Endodermal cell (in vitro differentiated cells): ENCODE measurements at places on chromosomes 4 and X. TPM values are rescaled to one million over a fixed set of nuclear protein-coding genes. Genes with fewer than 3 reads are reported as not detected.

DNA sequence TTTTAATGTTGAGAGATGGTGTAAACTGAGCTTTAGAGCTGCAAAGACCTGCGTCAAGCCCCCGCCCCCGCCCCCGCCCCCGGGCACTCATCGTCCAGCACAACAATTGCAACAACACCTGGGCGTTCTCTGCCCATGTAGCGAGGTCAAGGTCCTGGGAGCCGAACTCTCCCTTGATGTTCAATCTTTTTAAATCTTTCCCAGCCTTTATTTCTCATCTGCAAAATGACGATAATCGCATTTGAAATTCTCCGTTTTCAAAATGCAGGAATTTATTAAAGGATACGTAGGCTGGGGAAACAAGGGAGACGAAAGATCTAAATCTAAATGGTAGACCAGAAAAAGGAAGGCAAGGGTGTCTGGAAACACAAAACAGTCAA, 648 bp upstream of the MSMO1 start:
- DNase-seq = peak; percentile 79

- DNase-seq = no peak
Observed at GRCh38 chr4:150072471-150072870, 5.8 kb upstream of the DCLK2 start.

DNA sequence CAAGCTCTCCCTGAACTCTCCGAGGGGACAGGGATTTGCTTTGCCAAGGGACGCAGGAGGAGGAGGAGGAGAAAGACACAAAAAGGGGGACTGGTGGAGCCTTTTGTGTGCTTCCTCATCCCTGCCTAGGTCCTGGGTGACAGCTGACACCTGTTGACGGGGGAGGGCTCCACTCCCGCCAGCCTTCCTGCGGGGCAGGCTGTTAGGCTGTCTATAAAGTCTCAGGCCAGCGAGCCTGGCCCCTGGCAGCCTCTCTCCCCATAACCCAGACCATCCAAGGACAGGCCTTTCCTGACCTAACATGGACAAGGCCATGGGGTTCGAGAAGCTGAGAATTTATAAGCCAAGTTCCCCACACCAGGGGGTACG, 832 bp upstream of the EVC2 start:
- no peak for DNase-seq

- peak; percentile 61 for DNase-seq
Observed at GRCh38 chrX:666762-667720, 36.5 kb downstream of the SHOX start.

DNA sequence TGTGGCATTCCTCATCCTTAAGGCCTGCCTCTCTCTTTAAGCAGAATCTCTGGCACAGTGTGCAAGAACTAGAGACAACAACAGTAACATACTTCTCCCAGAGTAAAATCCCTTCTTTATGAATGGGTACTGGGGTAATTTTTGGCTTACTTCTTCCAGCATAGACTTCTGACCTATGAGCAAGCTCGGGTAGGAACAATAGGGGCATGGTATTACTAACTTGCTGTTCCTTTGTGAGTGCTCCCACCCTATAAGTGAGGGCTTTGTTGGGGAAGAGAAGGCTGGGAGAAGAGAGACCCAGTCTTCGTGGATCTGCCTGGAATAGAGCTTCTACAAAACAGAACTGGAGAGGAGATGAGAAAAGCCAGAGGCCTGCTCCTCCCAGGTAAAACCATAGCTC, 30.2 kb downstream of the CLDN2 start:
- DNase-seq = no peak

- DNase-seq = no peak
Observed at GRCh38 chr4:142824368-142824767, 21.7 kb downstream of the INPP4B start.

DNA sequence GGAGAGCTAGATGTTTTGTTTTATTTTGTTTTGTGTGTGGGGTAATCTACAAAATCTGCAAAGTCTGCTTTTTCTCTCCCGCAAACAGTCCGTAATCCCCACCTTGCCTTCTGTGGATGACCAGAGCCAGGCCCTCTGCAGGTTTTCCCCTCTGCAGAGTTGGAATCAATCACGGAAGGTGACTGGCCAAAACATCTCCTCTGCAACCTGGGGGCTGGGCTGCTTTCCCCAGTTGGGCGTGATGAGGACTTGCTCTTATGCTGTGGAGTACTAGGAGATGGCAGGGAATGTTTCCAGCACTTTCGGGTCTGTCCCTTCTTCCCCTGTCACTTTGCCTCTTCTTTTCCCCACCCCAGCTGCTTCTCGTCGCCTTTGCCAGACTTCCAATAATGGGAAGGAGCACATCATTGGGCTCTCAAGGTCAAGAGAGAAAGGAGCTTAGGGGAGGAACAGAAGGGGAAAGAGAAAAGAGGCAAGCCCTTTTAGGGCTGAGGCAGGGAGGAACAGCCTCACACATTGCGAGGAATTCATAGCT, 1.1 kb downstream of the TMEM35A start:
- DNase-seq = peak; percentile 51

DNA sequence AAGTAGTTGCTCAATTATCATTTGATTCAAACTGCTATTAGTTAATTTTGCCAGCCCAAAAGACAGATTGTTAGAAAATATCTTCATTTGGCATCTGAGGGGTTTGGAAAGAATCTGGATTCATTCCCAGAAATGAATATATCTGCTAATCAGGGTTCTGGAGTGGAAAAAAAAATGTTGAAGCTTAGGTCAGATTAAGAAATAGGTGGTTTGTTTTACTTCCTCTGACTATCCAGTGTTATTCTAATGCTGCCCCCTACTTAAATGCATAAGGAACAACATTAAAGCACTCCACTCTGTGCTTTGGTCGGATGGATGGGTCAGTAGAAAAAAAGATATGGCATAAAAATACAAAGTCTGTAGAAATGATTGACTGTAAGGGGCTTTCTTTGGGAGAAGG, 89.0 kb downstream of the LUZP4 start:
- no peak for DNase-seq

GRCh38 chr4:26319949-26320537, 771 bp upstream of the RBPJ start:
- DNase-seq = no peak

GRCh38 chr4:21856754-21857153, 91.8 kb downstream of the KCNIP4 start:
- no peak for DNase-seq

GRCh38 chr4:155974476-155974749, 20.7 kb upstream of the CTSO start:
- DNase-seq = no peak

DNA sequence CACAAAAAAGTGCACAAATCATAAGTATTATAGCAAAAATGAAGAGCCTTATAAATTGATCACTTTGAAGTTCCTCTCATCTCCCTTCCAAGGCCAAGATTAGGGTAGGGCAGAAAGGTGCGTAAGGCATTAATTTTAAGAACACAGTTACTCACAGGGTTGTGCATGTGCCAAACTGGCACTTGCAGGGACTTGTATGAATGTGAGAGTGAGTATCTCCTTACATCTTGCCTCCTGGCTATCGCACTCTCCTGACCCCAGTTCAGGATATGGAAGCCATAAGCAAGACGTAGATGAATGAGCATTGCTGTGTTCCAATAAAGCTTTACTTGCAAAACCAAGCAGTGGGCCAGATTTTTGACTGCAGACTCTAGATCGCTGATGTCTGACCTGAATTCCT, 510.1 kb upstream of the AADAT start:
- DNase-seq = no peak

DNA sequence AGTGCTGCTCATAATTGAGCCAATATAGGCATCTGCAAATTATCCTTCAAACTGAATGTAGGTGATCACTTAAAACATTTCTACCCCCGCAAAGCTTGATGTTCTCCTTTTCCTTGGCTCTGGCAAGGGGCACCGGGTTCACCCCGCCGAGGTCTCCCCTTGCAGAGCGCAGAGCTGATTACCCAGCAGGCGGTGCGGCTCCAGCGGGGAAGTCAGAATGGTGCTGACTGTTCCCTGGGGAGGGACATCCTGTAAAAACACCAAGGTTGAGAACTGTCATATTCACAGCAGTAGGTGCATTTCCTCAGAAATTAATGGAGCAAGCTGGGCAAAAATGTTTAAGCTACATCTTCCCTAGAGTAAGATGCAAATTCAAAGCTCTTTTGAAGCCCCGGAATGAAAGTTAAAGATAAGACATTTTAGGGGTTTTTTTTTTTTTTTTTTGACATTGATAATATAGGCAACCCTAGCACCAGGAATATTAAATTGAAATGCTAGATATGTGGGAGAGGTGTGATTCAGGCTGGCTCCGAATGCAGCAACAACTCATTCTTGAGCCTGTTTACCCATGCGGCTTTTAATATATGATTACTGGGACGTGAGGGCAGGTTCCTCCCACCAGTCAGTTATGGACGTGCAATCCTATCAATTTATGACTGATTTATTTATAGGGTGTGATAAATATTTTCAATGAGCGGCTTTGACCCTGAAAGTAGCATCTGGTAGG, 767.3 kb upstream of the TENM3 start:
- DNase-seq = peak; percentile 76

DNA sequence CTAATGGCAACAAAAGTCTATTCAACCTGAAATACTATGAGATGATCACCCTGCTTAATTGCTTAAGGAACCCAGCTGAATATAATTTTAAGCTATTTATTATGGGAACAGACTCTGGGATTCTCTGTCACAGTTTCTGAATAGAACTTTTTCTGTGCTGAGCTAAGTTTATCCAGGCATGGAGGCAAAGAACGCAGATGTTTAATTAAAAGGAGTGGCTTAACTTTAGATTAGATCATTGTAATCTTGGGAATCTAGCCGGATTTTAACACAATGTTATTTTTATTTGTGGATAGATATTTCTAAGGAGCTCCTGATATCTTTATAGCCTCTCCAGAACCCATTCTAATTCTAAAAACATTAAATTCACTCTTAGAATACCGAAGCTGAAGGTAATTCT, 353.4 kb downstream of the STIM2 start:
- DNase-seq = no peak

DNA sequence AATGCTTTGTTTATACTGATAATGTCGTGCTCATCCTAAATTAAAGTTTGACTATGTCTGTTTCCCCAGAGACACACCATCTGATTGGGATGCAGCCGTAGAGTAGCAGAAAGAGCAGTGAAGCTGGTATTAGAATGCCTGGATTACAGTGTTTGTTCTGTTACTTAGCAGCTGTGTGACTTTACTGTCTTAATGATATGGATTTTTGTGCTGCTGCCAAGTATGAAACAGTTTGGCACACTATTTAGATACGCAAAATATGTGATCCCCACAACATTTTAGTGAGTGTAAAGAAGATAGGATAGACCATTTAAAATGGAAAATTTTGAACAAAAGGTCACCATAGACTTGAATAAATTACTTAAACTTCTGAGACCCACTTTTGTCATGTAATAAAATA, 1.2 kb upstream of the CHIC1 start:
- DNase-seq = no peak

GRCh38 chr4:184983672-184984356, 34.5 kb upstream of the HELT start:
- peak; percentile 95 for DNase-seq

DNA sequence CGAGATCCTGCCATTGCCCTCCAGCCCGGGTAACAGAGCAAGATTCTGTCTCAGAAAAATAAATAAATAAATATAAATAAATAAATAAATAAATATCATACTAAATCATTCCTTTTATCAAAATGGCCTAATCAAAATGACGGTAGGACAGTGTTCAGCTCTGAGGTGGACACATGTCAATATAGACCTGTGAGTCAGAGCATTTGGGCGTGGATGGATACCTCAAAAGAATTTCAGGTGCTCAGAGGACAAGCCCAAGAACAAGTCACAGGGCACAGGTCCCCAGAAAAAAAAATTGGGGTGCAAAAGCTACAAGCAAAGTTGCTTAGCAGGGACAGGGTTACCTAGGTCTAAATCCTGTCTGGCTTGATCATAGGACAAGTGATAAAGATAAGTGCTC, 204.7 kb upstream of the HS3ST1 start:
- DNase-seq = no peak

- DNase-seq = no peak
Observed at GRCh38 chr4:101356928-101357327, 9.6 kb upstream of the PPP3CA start.

- no peak for DNase-seq
Observed at GRCh38 chr4:88817740-88818139, 120.1 kb upstream of the NAP1L5 start.

DNA sequence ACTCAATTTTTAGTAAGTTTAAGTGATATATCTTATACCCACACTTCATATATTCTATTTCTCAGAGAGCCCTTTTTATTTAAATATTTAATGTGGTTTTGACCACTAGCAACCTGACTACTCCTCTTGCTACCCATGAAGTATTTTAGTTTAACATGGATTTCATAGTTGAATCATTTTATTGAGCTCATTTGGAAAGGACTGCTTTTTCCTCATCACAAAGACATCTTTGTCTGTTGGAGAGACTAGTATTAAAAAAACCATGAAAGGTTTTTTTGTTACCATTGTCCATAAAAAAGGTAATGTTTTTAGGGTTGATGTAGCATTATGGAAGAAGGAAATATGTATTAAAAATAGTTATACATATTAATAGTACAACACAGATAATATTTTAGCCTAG, 139.5 kb downstream of the RAPGEF2 start:
- no peak for DNase-seq

DNA sequence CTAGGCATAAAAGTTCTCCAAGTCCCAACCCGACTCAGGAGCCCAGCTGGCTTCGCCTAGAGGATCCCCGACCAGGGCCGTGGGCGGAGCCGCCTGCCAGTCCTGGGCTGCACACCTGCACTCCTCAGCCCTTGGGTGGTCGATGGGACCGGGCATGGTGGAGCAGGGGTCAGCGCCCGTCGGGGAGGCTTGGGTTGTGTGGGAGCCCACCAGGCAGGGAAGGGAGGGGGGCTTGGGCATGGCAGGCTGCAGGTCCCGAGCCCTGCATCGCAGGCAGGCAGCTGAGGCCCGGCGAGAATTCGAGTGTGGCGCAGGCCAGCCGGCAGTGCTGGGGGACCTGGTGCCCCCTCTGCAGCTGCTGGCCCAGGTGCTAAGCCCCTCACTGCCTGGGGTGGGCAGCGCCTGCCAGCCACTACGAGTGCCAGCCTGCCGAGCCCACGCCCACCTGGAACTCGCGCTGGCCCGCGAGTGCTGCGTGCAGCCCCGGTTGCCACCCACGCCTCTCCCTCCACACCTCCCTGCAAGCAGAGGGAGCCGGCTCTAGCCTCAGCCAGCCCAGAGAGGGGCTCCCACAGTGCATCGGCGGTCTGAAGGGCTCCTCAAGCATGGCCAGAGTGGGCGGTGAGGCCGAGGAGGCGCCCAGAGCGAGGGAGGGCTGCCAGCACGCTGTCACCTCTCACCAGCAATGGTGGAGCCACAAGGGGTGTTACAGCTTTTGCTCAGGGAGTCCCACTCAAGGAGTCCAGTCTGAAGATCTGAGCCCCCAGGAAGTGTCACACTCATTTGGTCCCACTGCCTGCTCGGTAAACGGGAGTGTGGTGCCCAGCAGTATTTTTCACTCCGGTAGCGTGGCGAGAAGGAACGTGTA, 38.9 kb downstream of the SPRY1 start:
- DNase-seq = no peak

The DCAF4L1 gene
- total RNA-seq = 0.12 to 0.15 TPM (median 0.13 TPM) in 3 replicates

The DGKK gene
- total RNA-seq = 0.59 to 3.5 TPM (median 3.0 TPM) in 3 replicates

The SLC6A14 gene
- total RNA-seq = not detected in 2 replicates

The NAA11 gene
- total RNA-seq = not detected in 3 replicates

The SMARCA1 gene
- 142 and 146 TPM in 2 replicates for total RNA-seq

The TCEANC gene
- 2.4 to 3.6 TPM (median 2.9 TPM) in 3 replicates for total RNA-seq

The CXCL11 gene
- total RNA-seq = not detected in 2 replicates

The GPR173 gene
- 5.9 and 7.0 TPM in 2 replicates for total RNA-seq

The ERAS gene
- total RNA-seq = not detected in 3 replicates

The DRD5 gene
- not detected in 3 replicates for total RNA-seq

The NCAPG gene
- total RNA-seq = 25.9 to 57.0 TPM (median 47.4 TPM) in 3 replicates

The ADAM29 gene
- 0.40 TPM in 1 of 3 replicates, not detected in the others for total RNA-seq

The CCDC149 gene
- total RNA-seq = 4.9 to 5.8 TPM (median 5.5 TPM) in 3 replicates
